ENCODE measurements at places on chromosomes 16 and 17.
A peak's percentile ranks its signal among the peaks of the same experiment; 100 is the strongest.

DNA sequence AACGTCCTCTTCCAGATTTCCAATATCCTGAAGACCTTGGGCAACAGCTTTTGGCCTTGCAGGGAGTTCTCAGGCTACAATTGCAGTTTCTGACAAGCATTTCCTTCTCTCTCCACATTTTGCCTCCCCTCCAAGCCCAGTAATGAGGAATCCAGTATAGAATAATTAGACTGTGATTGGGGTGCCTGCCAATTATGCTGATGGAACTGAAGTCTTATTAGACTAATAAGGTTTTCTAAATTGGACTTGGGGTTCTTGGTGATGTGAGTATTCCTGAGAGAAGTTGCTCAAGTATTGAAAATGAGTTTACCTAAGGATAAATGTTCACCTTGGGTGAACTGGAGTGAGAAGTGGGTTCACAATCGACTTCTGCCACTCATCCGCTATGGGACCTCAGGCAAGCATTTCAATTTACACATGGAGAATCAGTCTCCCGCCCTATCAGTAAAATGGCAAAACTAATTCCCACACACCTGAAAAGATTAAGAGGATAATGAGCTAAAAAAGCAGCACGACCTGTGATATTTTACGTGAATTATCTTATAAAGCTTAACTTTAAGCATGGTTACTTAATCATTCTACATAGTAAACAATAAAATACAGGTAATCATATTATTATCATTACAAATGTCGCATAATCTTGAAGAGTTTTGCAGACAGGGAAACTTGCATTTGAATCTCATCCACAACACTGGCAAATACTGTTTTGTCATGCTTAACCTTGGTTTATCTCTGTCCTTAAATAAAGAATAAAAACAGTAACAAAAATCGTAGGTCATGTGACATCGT lies 628.0 kb downstream of the TMEM114 start:
- DNase-seq, result no peak

DNA sequence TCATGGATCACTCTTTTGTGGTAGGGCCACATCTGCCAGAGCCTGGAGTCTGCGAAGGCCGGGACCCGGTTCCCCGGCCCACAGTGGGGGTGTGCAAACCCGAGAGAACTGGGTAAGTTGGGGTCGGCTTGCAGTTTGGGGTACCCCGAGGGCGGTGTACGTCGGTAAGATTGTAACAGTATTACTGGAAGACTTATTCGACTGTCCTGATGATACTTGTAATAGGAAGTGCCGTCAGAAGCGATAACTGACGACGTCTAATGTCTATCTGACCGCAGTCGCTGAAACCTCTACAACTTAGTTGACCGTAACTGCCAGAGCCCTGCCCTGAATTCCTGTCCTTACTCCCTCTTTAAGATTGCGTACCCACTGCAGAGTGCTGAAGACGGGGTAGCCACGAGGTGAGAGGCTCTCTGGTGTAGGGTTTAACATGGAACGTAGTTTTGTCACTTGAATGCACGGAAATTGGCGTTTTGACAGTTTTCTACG lies 24.0 kb downstream of the TRPV2 start:
- no peak for DNase-seq

DNA sequence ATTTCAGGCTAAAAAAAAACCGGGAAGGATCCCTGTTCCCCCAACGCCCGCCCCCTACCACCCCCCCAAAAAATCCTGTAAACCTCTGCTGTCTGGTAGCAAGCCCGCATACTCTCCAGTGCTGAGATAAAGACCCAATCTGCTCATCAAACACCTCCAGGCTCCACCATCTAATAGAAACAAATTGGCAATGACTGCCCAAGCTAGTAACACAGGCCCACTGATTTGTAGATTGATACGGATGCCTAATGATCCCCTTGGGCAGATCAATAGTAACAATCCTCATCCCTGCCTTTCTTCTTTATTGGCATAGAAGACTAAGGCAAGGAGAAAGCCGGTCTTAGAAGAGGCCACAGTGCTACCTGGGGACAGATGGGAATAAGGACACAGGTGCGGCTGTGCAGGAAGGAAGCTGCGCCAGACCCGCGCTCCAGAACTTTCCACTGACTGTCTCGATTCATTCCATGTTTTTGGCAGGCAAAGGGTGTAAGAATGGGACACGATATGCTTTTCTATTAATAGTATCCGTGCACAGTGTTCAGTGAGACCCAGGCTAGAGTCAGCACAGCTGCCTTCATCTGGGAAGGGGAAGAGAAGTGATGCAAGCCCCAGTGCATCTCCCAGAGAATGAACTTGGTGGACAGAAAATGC lies 407.6 kb upstream of the PSMD7 start:
- DNase-seq, result no peak

DNA sequence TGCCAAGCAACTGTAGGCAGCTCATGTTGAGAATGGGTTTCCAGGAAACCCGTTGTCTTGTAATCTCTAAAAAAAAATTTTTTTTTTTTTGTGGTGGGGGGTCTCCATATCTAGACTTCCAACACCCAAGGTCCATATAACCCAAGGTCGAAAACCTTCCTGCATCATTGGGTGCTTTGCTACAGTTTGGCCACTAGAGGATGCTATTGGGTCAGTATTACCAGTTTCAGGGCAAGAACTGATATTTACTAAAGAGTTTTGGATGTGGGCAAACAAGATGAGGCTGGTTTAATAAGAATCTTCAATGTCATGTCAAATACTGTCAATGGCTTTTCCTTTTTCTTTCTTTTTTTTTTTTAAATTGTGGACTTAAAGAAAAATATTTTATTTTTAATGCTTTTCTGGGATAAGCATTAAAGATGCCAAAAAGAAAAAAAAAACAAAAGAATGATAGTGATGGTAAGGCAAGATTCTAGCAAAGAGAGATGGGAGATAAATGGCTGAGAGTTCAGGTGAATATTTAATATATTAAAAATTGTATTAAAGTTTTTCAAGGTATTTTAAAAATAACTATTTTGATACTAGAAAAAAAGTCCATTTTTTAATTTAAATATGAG lies 62.2 kb downstream of the DHRS7C start:
- no peak for DNase-seq

- no peak for DNase-seq
Observed at GRCh38 chr16:89175280-89176146, 4.0 kb downstream of the CDH15 start.

- no peak for DNase-seq
Observed at GRCh38 chr17:10673312-10673711, 16.2 kb upstream of the MYH3 start.

- DNase-seq, result no peak
Observed at GRCh38 chr17:39186481-39187002, 10.9 kb downstream of the CACNB1 start.

GRCh38 chr16:23595246-23595950 lies 718 bp downstream of the NDUFAB1 start:
- DNase-seq, result no peak

DNA sequence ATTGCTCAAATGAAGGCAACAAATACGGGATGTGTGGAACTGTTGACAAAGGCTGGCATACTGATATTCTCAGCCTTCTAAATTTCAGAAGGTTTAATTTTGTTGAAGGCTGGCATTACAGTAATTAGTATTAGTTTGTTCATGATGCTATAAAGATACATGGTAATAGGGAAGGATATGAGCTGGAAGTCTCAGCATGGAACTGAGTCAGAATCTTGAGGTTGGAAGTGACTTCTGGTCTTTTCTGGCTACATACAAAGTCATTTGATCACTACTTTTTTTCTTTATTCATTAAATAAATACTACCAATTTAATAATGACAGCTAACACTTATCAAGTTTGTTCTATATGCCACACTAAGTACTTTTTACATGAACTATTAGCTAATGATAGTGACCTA lies 22.6 kb downstream of the RABEP1 start:
- DNase-seq, result no peak

DNA sequence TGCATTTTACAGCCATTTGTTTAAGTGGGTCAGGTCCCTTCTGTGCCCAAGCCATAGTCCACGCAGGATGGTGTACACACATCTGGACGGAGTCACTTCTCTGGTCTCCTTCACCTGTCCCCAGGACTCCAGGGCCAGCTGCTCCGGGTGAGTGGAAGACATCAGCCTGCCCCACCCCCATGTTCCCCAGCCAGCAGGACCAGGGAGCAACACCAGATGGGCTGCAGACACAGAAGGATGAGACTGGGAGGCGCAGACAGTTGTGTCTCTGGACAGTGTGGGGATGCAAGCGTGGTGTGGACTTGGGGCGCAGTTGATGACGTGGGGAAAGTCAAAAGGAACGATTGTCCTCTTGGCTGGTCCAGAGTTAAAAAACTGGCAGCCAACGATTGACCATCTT lies 24.6 kb upstream of the WFDC1 start:
- DNase-seq, result no peak

DNA sequence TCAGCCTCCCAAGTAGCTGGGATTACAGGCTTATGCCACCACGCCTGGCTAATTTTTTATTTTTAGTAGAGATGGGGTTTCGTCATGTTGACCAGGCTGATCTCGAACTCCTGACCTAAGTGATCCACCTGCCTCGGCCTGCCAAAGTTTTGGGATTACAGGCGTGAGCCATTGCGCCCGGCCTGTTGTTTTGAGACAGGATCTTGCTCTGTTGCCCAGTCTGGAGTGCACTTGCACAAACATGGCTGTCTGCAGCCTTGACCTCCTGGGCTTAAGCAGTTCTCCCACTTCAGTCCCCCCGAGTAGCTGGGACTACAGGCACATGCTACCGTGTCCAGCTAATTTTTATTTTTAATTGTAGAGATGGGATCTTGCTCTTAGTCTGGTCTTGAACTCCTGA lies 8.9 kb downstream of the IST1 start:
- no peak for DNase-seq

DNA sequence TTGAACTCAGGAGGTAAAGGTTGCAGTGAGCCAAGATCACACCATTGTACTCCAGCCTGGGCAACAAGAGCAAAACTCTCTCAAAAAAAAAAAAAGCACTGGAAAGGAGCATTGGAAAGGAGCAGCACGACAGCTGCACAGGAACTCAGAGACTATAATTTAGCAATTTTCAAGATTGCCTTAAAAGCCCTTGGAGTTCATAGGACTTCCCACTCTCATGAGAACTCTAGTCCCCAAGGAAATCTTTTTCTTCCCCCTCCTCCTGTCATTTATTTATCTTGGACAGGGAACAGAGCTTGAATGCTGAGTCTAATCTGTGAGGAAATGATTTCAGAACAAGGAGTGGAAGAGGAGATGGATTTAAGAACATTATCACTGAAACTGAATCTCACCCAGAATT lies 69.0 kb downstream of the PLXDC1 start:
- no peak for DNase-seq

DNA sequence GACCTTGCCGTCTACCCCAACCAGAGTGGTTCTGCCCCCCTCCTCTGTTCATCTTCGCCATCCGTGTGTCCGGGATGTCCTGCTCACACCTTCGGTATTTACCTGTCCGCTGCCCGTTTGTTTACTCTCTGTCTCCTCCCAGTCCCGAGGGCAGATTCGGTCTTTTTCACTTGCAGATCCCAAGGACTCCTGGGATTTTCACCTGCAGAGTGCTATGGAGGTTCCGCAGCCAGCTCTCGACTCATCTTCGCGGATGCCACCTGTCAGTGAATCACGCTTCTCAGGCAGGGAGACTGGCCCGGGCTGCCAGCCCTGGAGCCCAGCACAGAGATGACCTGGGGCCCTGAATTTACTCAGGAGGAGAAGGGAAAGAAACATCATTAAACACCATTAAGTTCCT lies 8.1 kb downstream of the CRISPLD2 start:
- no peak for DNase-seq

GRCh38 chr17:13931111-13931526 lies 138.2 kb upstream of the COX10 start:
- DNase-seq, result peak; percentile 12

DNA sequence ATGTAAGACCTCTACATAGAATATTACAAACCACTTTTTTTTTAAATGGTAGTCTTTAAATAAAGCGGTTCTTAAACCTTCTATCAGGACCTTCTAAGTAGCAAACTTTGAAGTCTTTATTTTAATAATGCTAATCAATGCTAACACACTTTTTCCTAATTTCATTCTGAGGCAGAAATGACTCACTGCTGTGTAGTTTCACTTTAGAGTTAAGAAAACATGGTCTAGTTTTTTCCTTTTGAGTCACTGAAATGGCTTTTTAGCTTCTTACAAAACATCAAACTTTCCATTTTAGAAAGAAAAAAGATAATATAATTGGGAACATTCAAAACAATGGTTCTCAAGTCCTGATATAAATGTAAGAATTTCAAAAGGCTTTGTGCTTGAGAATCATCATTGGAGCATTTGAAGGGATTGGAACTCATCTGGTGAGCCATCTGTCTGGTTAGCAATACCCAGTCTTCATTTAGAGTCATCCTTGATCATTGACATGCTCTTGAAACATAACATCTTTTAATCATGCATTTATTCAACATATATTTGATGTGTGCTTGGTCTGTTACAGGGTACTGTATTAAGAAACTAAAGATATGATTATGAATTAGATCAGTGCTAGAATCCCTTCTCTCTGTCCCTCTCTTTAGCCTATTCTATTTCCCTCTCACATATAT lies 258.3 kb upstream of the MON1B start:
- no peak for DNase-seq

- no peak for DNase-seq
Observed at GRCh38 chr17:17359271-17359670, 56.1 kb downstream of the NT5M start.

GRCh38 chr16:87855852-87856715 lies 13.2 kb downstream of the SLC7A5 start:
- DNase-seq, result peak; percentile 28

DNA sequence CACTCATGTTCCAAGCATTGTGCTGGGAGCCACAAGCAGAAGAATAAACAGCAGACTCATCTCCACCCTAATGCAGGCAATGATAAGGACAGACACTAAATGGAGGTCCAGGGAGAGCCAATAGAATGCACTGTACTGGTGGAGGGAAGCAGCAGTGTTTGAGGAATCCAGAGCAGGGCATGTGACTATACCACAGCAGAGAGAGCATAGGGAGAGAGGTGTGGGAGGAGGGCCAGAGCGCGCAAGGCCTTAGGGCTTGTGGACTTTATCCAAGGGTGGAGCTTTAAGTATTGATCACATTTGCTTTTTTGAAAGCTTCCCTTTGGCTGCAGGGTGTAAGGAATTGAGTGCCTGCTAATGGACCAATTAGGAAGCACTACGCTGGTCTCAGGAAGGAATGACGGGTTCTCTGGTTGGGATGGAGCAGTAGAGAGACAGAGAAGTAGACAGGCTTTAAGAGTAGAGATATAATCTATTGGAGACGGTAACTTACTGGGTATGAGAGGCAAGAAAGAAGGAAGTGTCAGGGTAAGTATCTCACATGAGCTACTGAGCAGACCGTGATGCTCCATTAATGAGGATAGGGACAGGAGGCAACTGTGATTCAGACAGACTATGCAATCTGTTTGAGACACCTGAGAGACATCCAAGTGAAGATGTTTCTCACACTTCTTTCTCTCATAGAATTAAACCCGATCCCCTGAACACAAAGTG lies 82.2 kb downstream of the MYO1D start:
- DNase-seq, result no peak

- DNase-seq, result no peak
Observed at GRCh38 chr17:5705876-5706576, 121.7 kb upstream of the NLRP1 start.

- no peak for DNase-seq
Observed at GRCh38 chr17:57935833-57936807, 19.1 kb downstream of the CUEDC1 start.

- no peak for DNase-seq
Observed at GRCh38 chr17:80781211-80781610, 210.4 kb upstream of the CHMP6 start.
